Heart right ventricle (tissue), 16 donors: ENCODE measurements at places on chromosomes 2 and 18. TPM values are rescaled to one million over a fixed set of nuclear protein-coding genes. Genes with fewer than 3 reads are reported as not detected.

DNA sequence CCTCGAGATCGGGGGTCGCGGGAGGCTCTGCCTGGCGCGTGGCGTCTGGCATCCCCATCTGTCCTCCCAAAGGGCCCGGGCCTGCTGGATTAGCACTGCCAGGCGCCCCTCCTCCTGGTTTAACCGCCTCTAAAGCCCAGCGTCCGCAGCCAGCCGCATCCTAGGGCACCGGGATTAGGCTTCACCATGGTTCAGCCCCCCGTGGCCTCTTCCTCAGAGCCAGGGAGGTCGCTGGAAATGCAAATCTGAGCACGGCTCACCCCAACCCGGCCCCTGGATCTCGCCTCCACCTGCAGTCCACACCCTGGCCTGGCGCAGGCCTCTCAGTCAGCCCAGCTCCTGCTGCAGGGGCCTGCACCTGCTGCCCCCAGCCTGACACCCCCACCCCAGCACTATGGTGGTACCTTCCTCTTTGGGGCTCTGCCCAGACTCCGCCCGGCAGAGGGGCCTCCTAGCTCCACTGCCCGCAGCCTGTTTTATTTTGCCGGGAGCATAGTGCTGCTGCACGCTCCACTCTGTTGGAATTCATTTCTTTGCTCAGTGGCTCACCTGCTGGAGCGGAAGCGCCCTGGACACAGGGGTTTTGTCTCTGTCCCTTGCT, 13.2 kb downstream of the PRELID3A start:
- no peak for DNase-seq

Gene SCN9A
- polyA plus RNA-seq, result 0.10 TPM

- DNase-seq, result no peak
These were observed 245.7 kb downstream of the MTX2 start for GRCh38 chr2:176514805-176515500.

Gene TMEM131
- 14.3 TPM for polyA plus RNA-seq

DNA sequence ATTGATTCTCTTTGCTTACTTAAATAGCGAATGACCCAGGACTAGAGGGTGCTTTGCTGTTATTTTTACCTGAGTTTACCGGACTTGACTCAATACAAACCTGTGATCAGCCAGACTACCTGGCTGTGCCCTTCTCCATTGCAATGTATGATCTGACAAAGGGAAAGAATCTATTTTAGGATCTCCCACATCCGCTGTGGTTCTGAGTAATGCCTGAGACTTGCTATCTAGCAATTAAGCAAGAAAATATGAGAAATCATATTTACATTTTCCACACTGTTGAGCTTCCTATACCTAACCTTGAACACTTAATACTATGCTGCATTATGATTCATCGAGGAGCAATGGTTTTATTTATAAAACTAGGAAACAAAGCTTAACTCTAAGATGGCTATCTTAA, 215.2 kb downstream of the RAD51AP2 start:
- DNase-seq, result no peak

DNA sequence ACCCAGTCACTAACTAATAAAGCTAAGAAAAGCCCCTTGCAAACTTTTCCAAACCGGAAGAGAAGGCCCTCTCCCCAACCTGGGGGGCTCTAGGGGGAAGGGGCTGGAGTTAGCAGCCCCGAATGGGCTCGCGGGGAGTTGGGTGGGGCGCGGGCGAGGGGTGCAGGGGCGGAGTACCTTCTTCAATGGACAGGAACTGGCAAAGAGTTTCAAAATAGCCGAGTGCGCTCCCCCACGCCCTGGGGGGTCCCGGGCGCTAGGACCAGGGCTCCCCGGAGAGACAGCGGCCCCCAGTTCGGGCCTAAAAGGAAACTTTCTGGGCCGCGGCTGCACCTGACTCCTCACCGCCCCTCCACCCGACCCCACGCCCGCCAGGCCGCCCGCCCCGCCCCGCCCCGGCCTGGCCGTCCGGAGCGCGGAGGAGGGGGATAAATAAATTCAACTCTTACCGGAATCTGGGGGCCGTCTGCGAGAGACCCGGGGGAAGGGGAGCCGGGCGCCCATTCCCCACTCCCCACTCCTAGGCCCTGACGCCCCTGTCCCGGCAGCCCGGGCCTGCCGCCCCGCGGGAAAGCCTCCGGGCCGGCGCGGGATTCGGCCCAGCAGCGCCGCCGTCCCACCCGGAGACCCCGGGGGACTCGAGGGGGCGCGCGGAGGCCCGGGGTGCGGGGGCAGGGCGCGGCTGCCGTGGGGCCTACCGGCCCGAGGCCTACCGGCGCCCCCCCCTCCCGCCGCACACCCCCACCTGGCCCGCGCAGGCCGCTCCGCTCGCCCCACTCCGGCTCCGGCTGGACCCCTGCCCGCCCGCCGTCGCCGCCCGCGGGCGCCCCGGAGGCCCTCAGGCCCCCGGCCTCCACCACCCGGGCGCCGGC, 868 bp downstream of the INO80D start:
- peak; percentile 48 for DNase-seq

DNA sequence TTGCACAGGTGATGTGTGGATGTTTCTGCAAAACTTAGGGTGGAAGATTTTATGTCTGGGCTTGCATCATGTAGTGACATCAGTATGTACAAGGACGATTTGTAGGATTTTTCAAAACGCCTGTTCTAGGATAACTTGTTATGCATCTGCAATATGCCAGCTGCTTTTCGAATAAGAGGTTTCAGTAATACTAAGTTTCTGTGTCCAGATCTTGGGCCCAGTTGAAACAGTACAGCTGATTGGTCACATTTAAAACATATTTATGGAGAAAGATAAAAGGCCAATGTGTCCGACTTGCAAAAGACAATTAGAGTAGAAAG, 1.2 kb downstream of the PTPN4 start:
- no peak for DNase-seq

GRCh38 chr2:40823478-40823877, 371.6 kb upstream of the SLC8A1 start:
- no peak for DNase-seq

Gene ANKRD62
- polyA plus RNA-seq, result not detected

DNA sequence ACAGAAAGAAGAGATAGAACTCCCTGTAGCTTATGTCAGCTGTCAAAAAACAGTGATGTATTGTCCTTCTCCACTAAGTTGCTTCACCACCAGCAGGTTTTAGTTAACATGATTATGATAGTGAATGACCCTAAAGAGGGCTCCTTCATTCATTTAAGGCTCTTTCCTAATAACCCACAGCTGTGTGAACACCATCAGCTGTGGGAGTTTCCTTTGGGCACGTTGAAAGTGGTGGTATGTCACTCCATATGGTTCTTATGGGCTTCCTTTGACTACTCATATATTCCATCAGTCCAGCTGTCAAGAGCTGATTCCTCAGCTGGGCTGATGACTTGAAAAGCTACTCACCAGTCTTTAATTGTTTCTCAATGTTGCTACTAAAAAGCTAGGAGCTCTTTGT, 210.3 kb downstream of the UBE2E3 start:
- no peak for DNase-seq

DNA sequence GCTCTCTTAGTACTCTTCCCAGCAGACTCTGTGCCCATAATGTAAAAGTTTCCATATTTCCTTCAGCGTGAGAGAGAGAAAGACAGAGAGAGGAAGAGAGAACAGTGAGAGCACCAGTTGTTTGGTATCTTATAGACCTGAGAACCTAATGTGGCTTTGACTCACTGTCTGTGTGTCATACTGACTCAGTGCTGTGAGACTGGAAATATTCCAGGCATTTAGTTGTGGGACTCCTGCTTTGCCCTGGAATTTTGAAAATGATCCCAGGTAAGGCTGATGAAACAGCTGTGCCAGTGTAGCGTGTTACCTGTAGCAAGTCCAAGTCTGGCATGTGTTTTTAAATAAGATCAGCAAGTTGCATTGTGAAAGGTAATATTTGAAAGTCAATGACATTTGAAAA, 87.9 kb upstream of the KCNH7 start:
- DNase-seq, result no peak

- no peak for DNase-seq
These were observed 222.6 kb downstream of the MREG start for GRCh38 chr2:215790523-215791421.

Gene ST8SIA5
- polyA plus RNA-seq, result 1.0 TPM
